ENCODE measurements at places on chromosomes 6 and 20. TPM values are rescaled to one million over a fixed set of nuclear protein-coding genes. Genes with fewer than 3 reads are reported as not detected.

The OR12D3 gene
- polyA plus RNA-seq = not detected

The CDH26 gene
- 0.87 TPM for polyA plus RNA-seq

GRCh38 chr20:58944610-58945009, 36.4 kb upstream of the NELFCD start:
- DNase-seq = no peak

DNA sequence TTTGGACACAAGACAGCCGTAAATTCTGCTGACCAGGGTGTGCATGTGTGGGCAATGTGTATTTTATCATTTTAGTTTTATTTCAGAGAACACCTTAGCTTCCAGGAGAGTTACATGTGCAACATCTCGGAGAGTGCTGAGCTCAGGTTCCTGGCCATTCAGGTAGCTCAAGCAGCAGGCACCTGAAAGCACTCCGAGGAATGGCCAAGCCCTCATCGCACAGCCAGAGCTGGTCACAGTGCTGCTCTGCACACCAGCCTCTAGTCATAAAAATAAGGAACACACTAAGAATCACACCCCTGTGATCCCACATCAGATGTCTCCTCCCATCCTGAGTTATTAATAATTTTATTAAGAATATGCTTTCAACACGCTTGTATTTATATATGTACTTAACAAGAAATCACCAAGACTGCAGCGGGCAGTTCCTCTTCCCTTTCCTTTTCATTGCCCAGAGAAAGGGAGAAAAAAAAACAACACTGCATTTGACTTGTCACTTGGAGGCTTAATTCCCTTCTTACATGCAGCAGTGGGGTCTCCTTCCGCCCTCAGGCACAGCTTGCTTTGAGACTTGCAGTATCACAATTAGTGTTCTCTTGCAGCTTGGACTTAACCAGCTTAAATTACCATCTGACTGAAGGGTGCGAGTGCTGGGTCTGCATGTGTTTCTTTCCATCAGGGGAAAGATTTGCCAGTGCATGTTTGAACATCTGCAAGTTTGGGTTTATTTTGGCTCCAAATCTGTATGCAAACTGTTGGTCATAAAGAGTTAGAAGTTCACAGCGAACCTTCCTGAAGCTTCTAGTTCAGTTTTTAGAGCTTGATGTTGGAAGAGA, 36.0 kb upstream of the IRF4 start:
- DNase-seq = no peak

DNA sequence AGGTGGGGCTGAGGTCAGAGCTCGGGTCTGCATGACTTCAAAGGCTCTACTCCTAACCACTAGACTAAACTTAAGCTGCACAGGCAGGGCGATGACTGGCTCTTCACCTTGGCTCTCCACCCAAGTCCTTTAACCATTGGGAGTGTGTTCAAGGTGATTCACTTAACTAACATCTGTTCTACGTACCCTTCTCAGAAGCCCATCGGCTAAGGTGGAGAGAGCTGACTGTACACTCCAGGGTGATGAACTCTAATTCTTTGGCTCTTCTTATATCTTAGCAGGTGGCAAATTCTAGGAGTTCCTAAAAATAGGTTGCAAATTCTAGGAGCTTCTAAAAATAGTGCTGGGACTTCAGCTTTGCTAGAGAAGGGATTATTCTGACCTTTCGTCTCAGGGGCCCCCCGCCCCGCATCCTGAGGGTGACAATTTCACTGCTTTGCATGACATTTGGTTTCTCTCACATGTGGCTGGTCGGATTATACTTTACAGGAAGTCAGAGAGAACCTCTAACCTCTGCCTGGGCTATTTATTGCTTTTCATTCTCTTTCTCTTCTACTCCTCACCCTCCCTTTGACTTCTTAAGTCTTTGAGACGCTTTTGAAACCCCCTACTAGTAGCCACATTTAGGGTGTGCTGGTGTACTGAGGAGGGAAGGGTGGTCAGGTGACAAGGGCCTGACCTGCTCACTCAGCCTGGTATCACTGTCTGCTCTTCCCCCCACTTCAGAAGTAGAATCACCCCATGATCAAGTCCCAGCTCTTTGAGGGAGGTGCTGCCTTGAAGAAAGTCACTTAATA, 55.5 kb downstream of the PRDM1 start:
- DNase-seq = no peak

Measured in renal cortex interstitium (tissue), 15 donors.